Neural crest cell (in vitro differentiated cells): ENCODE measurements at places on chromosomes 1 and 21. TPM values are rescaled to one million over a fixed set of nuclear protein-coding genes. Genes with fewer than 3 reads are reported as not detected.

RHEX gene
- total RNA-seq, result 0.48 and 0.93 TPM in 2 replicates

DNA sequence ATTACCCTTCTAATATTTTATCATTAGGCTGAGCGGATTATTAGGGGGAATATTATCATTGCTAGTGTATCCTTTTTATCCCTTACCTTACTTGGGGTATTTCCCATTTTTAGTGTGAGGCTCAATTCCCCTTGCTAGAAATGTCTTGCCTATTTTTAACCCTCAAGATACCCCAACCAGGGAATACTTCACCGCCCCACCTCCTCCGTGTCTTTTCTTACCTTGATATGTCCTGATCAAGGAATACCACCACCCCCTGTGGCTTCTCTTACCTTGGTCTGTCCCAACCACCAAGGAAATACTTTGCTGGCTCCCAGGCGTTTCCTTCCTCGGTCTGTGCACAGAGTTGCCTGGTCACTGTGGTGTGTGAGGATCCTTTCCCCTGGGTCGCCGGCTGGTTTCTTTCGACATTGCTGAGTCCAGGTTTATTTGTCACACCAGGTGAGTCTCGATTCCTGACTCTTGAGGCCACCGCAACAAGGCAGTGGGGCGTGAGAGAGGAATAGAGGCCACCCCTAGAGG, 57.8 kb downstream of the SERINC2 start:
- no peak for DNase-seq

- no peak for DNase-seq
These were observed 7.7 kb upstream of the HLCS start for GRCh38 chr21:36973986-36974850.

- DNase-seq, result no peak
These were observed 124.1 kb downstream of the OMA1 start for GRCh38 chr1:58422436-58422835.

GRCh38 chr1:171948511-171948910, 107.2 kb downstream of the DNM3 start:
- no peak for DNase-seq

DNA sequence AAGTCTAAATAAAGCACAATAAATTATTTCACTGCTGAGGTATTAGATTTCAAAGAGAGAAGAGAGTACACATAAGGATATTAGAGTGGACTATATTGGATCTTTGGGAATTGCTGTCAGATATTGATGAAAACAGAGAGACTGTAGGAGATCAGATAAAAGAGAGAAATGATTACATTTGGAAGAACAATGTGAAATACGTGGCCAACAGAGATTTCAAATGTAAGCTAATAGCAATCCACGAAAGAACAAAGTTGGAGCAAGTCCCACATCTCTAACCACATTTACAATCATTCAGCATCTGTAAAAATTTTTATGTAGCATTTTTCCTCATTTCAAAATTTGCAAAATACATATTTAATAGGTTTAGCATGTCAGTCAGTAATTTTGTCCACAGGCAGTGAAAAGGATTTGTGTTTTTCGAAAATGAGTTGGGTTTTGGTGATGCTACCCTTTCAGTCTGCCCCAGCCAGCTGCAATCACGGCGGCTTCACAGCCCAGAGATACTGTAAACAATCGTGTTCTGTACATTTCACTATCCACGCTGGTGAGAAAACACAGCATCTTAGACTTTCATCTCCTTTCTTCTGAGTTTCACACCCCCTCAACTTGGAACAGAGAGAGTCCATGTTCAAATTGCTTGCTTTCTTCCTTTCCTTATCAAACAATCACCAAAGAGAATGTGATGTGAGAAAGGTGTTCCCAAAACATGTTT, 209.1 kb upstream of the LYPLAL1 start:
- no peak for DNase-seq

DNA sequence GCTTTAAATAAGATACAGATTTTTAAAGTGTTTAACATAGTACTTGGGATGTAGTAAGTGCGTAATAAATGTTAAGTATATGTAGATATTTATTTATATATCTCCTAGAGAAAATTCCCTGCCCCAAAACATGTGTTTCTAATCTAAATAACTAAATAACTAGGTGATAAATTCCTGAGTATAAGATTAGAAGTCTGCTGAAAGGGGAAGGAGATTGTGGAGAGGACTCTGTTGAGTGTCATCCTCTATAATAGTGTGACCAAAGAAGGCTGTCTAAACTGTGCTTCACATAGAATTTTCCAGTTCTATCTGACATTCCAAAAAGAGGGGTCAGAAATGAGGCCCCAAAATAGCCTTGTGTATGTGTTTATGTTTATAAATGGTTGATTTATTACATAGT, 590.5 kb upstream of the ADAMTS5 start:
- DNase-seq, result no peak
